ENCODE measurements at places on chromosomes 5 and 9. TPM values are rescaled to one million over a fixed set of nuclear protein-coding genes. Genes with fewer than 3 reads are reported as not detected.

Gene ADGRV1
- total RNA-seq, result 0.60 TPM

Gene PAIP1
- 91.8 TPM for total RNA-seq

GRCh38 chr5:122311961-122312590 is at the start of gene SNCAIP:
TSS of gene SNCAIP (plus strand) at chr5:122312237. CDS start at chr5:122391135, 78,898 bp downstream.
- peak; percentile 56 for DNase-seq

Gene PRRX2
- total RNA-seq, result 5.3 TPM

DNA sequence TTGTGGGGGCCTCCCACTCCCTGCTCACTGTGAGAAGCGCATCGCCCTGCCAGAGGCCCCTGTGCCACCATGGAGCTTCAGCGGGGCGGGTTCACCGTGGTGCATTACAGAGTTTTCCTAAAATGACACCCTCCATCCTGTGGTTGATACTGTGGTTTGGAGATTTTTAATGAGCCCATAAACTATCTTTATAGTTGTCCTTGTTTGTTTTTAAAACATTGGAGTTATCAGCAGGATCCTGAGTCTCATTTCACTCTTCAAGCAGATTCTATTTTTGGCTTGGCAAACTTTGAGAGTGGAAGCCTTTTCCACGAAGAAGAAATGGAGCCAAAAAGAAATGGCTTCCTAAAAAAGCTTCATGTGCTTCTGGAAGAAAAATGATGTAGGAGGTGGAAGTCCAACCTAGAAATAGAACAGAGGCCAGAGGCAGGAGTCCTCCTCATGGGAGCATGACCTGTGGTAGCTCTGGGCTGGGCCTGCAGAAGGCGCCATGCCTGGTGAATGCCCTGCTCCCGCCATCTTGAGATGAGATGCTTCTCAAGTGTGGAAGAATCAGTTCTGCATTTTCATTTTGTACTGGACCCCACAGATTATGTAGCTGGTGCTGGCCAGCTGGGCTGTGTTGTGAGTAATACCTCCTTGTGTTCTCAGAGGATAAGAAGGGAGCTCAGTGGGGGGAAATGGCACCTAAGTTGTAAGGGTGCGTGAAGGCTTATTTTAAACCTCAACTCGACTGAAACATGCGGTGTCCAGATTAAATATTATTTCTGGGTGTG is 79.0 kb upstream of the RAI14 start:
- no peak for DNase-seq

Gene MEIKIN
- not detected for total RNA-seq

DNA sequence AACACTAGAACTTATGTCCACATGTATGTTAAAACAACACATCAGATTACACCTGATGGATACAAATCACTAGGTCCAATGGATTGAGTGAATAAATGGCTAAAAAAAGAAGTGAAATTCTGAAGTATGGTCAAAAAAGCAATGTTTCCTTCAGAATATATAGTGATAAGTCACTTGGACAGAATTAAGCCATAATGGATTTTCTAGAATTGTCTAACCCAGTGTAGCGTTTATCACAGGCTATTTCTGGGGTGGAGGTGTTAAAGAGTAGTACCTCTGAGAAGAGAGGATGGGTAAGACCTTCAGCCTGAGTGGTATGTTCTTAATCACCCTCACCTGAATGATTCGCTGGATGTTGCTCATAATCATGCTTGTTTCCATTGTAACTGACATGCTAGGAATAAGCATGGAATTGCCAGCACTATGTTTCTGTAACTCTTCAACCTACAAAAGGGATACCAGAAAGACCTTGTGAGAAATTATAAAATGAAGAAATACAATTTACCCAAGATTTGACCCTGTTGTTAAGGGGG is 33.2 kb downstream of the SLC31A2 start:
- DNase-seq, result no peak

DNA sequence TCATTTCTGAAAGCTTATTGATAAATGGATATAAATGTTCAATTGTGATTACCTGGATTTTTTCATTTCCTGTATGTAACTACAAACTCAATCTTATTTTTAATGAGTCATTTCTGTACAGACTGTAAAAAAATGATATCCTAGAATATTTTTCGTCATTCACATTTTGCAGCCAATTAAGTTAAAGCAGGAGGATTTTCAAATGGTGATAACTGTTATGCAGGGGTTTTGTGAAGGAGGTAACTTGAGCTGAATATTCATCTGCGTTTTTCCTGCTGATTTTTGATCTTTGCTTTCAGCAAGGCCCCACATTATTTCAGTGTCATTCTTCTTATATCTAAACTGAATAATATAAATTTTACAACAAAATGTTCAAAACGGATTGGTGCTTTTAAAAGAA is 74.1 kb downstream of the SLF1 start:
- no peak for DNase-seq

GRCh38 chr5:14700478-14701436 is 36.2 kb downstream of the OTULIN start:
- no peak for DNase-seq

DNA sequence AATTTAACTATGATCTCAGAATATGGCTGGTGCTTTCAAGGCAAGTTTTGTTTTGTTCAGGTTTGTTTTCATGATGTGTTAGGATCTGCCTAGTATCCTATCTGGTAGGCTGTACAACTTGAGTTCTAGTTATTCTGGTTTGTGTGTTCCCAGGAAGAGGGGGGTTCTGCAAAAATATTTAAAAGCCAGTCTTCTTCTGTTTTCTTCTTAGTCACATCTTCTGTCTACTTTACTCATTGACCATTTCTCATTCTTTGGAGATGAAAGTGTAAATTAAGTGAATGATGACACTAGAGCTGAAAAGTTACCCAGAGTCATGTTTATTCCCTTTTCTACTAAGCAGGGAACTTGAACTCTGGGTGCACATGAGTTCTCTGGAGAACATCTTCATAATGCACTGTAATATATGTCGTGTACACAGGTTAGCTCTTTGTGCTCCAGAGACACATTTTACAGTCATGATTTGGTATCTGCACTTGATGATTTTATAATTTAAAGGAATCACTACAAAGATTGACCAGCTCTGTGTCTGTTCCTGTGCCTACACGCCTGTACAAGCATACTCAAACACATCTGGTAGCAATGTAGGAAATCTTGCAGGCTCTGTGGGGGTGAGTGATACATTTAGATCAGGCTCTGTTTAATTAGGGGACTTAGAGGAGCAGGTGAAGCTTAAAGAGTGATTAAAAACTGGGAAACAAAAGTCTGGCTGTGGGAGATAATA is 5.0 kb downstream of the SMAD5 start:
- DNase-seq, result no peak

All from left cardiac atrium (tissue), 4 donors.